ENCODE measurements at places on chromosomes 3 and 15.
A peak's percentile ranks its signal among the peaks of the same experiment; 100 is the strongest.

DNA sequence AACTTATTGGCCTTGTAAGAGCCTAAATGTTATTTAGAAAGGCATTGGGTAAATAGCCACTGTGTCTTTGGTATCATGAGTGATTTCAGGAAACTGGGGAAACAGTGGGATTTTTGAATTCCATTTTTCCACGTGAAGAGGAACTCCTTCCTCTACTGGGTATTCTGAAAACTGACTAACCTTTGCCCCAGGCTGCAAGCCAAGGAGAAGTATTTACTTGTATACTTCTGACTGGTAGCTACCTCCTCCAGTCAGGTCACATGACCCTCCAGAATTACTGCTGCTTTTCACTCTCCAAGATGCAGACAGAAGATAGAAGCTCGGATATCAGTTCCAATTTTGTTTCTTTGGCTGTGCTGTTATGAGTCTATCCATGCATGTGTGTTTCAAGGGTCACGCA lies 50.9 kb upstream of the MAP3K13 start:
- no peaks in the 10 kb centered on the region for H3K27me3 ChIP-seq
- peaks cover 8% of the 10 kb centered on the region for H3K36me3 ChIP-seq
- H3K27ac ChIP-seq: no peak overlapping the region
- H3K4me3 ChIP-seq: no peak overlapping the region
- no peaks in the 10 kb centered on the region for H3K4me1 ChIP-seq

DNA sequence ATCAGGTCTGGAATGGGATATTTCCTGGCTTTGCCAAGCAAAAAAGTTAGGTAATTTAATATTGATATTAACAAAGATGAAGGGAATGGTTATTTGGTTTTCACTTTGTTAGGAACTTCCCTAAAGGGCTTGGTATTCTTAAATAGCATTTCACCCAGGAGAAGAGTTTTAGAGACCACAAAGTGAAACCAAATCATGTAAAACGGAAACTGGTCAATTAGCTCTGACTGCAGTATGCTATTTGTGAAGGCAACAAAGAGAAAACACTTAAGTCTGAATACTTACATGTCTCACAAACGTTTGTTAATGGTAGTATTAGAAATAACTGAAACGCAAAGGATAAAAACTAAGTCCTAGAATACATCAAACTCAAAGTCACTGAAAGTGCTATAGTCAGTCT lies 32.4 kb upstream of the SETMAR start:
- H3K36me3 ChIP-seq: no peaks in the 10 kb centered on the region
- no peaks in the 10 kb centered on the region for H3K4me1 ChIP-seq
- no peak for DNase-seq
- H3K4me3 ChIP-seq: no peak overlapping the region
- H3K27ac ChIP-seq: no peak overlapping the region
- H3K27me3 ChIP-seq: no peaks in the 10 kb centered on the region

DNA sequence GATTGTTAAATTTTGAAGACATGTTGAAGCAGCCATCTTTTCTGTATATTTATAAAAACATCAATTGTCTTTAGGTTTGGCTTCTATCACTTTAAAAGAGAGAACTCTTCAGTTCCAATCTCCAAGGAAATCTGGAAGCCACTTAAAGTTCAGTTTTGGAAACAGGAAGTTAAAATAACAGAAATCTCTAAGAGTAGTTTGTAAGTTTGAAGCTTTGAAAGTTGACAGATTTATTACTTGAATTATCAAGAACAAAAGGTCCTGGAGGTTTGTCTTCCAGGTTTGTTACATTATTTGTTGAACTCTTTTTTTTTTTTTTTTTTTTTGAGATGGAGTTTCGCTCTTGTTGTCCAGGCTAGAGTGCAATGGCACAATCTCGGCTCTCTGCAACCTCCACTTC lies 30.0 kb downstream of the RNF111 start:
- H3K36me3 ChIP-seq: peaks cover 3% of the 10 kb centered on the region
- no peak for DNase-seq

DNA sequence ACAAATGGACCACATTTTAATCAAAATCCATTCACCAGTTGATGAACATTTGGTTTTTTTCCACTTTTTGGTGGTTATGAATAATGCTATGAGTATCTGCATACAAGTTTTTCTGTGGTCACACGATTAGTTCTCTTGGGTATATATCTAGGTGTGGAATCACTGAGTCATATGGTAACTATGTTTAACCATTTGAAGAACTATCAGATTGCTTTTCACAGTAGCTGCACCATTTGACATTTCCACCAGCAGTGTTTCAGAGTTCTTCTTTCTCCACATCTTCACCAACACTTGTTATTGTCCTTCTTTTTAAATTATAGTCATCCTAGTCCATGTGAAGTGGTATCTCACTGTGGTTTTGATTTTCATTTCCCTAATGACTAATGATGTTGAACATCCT lies 33.3 kb upstream of the ATG7 start:
- H3K27me3 ChIP-seq: no peaks in the 10 kb centered on the region
- no peaks in the 10 kb centered on the region for H3K4me1 ChIP-seq
- peaks cover 4% of the 10 kb centered on the region for H3K36me3 ChIP-seq

- H3K27me3 ChIP-seq: no peaks in the 10 kb centered on the region
- DNase-seq: no peak
- peak overlapping the region; percentile 37 for H3K27ac ChIP-seq
Measured at GRCh38 chr3:134066651-134067530, 37.2 kb upstream of the SLCO2A1 start.

DNA sequence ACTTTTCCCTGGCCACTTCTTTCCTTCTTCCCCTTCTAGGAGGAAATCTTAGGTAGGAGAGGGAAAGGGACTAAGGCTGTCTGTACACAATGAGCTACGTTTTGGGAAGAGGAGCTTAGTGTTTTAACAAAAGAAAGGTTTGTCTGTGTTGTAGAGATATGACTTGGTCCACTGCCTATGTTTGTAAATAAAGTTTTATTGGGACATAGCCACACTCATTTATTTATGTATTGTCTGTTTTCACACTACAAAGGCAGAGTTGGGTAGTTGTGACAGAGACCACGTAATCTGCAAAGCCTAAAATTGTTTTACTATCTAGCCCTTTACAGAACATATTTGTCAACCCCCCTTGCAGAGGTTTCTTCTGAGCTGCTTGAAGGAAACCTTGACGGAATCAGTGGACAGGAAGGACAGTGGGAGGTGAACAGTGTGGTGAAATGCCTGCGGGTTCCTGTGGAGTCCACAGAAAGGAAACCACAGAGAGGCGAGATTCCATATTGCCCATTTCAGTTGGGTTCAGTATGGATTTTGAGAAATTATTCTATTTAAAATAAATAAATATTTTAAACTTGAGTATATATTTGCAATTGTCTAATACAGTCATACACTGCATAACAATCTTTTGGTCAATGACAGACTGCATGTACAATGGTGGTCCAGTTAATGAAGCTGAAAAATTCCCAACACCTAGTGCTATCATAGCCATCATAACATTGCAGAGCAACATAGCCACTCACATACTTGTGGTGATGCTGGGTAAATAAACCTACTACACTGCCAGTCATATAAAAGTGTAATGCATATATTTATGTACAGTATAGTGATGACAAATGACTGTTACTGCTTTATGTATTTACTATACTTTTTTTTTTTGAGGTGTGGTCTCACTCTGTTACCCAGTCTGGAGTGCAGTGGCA lies 157.9 kb upstream of the NUDT16 start:
- no peaks in the 10 kb centered on the region for H3K36me3 ChIP-seq
- no peaks in the 10 kb centered on the region for H3K4me1 ChIP-seq
- no peak for DNase-seq
- no peaks in the 10 kb centered on the region for H3K27me3 ChIP-seq
- no peak overlapping the region for H3K4me3 ChIP-seq
- H3K27ac ChIP-seq: no peak overlapping the region

DNA sequence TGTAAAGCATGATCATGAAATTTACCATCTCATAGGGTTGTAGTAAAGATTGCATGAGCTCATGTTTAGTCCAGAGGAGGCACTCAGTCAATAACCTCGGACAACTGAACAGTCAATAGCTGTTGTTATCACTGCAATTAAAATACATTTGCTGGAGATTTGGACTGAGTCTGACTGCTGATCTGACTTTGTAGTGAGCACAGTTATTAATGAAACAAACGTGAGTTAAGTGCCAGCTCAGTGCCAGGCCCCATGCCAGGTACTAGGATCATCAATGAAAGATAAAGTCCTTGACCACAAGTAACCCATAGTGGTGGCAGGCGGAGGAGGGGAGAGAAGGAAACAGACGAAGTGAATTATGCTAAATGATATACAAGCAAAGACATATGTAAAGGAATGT lies 43.7 kb upstream of the PRICKLE2 start:
- no peaks in the 10 kb centered on the region for H3K27me3 ChIP-seq
- no peak overlapping the region for H3K4me3 ChIP-seq
- H3K36me3 ChIP-seq: no peaks in the 10 kb centered on the region
- DNase-seq: no peak

DNA sequence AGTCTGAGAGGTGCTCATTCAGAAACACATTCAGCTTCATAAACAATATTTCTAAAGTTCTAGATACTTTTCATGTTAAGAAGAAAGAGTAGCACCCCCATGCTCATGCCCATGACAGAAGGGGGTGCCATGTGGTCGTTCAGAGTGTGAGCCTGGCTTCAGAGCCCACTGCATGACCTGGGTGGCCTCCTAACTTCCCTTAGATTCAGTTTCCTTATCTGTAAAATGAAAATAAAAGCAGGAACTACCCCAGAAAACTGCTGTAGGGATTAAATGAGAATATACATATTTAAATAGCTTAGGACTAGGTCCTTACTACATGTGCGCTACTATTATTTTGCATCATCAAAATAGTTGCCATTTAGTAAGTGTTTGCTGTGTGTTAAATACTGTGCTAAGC lies 69.2 kb downstream of the ABHD5 start:
- H3K36me3 ChIP-seq: no peaks in the 10 kb centered on the region
- no peak for DNase-seq
- H3K27me3 ChIP-seq: no peaks in the 10 kb centered on the region
- H3K4me3 ChIP-seq: no peak overlapping the region
- no peak overlapping the region for H3K27ac ChIP-seq

DNA sequence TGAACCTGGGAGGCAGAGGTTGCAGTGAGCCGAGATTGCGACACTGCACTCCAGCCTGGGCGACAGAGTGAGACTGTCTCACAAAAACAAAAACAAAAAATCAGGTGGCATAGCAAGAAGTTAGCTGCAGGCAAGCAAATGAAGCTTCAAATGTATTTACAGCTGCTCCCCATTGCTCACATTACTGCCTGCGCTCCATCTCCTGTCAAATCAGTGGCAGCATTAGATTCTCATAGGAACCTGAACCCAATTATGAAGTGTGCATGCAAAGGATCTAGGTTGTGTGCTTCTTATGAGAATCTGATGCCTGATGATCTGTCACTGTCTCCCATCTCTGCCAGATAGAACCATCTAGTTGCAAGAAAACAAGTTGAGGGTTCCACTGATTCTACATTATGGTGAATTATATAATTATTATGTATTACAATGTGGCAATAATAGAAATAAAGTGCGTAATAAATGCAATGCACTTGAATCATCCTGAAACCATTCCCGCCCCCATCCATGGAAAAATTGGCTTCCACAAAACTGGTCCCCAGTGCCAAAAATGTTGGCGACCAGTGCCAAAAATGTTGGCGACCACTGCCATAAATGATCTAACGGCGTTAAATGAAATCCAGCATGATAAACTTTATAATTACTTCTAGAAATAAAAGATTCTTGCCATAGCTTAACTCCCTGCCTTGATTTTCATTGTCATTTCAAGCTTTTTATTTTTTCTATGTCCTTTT lies 616.7 kb upstream of the NAALADL2 start:
- H3K27ac ChIP-seq: peak overlapping the region; percentile 47
- no peak for DNase-seq
- no peaks in the 10 kb centered on the region for H3K36me3 ChIP-seq
- H3K4me1 ChIP-seq: peaks cover 14% of the 10 kb centered on the region

GRCh38 chr3:26920646-26921478 lies 298.3 kb downstream of the LRRC3B start:
- H3K4me3 ChIP-seq: no peak overlapping the region
- no peaks in the 10 kb centered on the region for H3K27me3 ChIP-seq
- no peak for DNase-seq
- no peaks in the 10 kb centered on the region for H3K36me3 ChIP-seq
- H3K27ac ChIP-seq: no peak overlapping the region

GRCh38 chr15:51053571-51053970 lies 41.1 kb downstream of the TNFAIP8L3 start:
- no peak for DNase-seq
- H3K4me3 ChIP-seq: no peak overlapping the region
- no peaks in the 10 kb centered on the region for H3K27me3 ChIP-seq
- H3K36me3 ChIP-seq: peaks cover 19% of the 10 kb centered on the region
- peaks cover 5% of the 10 kb centered on the region for H3K4me1 ChIP-seq

- H3K4me1 ChIP-seq: no peaks in the 10 kb centered on the region
- no peak overlapping the region for H3K4me3 ChIP-seq
- no peak for DNase-seq
- H3K27me3 ChIP-seq: no peaks in the 10 kb centered on the region
Measured at GRCh38 chr3:171784937-171785336, 25.3 kb downstream of the PLD1 start.

DNA sequence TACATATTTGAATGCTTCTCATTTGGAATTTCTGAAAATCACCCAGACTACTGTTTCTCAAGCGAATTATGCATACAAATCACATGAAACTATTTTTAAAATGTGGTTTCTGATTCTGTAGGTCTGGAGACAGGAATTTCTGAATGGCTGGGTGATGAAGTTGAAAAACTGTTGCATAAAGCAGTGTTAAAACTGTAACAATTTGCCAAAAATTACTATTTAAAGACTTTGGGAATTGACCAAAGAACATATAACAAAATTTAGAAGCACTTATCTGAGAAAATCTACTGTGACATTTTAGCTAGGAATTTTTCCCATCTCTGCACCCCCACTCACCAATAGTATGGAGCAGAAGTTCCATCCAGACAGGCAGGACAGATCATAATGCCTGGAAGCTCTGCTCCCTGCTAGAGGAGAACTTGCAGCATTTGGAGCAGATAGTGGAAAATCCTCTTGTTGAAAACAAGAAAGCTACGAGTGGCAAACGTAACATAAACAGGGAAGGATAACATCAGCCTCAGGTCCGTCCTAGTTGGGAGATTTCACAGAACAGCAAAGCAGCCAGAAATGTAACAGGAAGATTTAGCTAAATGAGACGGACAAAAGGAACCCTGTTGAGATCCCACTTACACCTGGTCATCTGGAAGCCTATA lies 132.3 kb upstream of the MCTP2 start:
- H3K27ac ChIP-seq: no peak overlapping the region
- no peaks in the 10 kb centered on the region for H3K36me3 ChIP-seq
- no peak overlapping the region for H3K4me3 ChIP-seq
- no peaks in the 10 kb centered on the region for H3K4me1 ChIP-seq

- H3K36me3 ChIP-seq: no peaks in the 10 kb centered on the region
- H3K27me3 ChIP-seq: no peaks in the 10 kb centered on the region
- DNase-seq: peak; percentile 85
- H3K4me3 ChIP-seq: peak overlapping the region; percentile 89
- peak overlapping the region; percentile 79 for H3K27ac ChIP-seq
- peaks cover 22% of the 10 kb centered on the region for H3K4me1 ChIP-seq
Measured at GRCh38 chr3:9915254-9916141, 1.4 kb upstream of the IL17RC start.

- H3K4me3 ChIP-seq: no peak overlapping the region
- no peak for DNase-seq
- peaks cover 6% of the 10 kb centered on the region for H3K36me3 ChIP-seq
- peaks cover 3% of the 10 kb centered on the region for H3K4me1 ChIP-seq
- H3K27ac ChIP-seq: no peak overlapping the region
- no peaks in the 10 kb centered on the region for H3K27me3 ChIP-seq
Measured at GRCh38 chr15:43376017-43376705, 5.3 kb downstream of the TUBGCP4 start.
